Activated CD4-positive, alpha-beta T cell treated with anti-CD3 and anti-CD28 coated beads, Interleukin-2, Interleukin-4, amounts not matched to agents 100 ng/mL and 50 ng/mL, durations not matched to agents 16 hours and 8 hours (primary cell): ENCODE measurements at places on chromosomes 11 and 22.

GRCh38 chr11:12356944-12357655, 20.3 kb upstream of the PARVA start:
- DNase-seq: no peak

DNA sequence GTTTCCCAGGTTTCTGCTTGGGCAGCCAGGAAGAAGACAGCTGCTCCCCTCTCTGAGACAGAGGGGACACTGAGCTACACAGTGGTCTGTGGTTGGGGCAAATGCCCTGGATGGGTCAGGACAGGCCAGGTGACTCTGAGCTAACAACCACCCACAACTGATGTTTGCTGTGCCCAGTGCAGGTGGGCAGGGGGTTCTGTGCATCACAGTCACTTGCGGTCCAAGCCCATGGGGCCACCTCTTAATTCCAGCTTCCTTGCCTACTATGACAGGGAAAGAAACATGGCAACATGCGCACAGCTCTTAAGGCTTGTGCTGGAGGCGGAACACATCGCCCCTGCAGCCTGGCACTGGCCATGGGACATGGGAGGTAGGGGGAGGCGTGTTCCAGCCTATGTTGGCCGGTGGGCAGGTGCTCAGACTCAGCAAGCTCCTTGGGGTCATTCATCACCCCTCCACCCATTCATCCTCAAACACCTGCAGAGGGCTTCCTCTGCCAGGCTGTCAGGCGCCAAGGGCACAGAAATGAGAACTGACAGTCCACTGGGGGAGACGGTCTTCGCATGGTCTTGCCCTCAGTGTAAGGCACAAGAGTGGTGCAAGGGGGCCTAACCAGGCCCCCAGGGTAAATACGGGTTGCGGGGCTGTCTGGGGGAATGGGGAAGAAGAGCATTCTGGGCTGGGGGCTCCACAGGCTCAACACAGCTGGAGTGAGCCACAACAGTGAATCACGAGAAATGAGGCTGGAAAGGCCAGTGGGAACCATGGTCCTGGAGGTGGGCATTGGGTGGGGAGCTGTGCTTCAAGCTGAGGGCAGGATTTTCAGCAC, 55.6 kb downstream of the ARFGAP3 start:
- no peak for DNase-seq

DNA sequence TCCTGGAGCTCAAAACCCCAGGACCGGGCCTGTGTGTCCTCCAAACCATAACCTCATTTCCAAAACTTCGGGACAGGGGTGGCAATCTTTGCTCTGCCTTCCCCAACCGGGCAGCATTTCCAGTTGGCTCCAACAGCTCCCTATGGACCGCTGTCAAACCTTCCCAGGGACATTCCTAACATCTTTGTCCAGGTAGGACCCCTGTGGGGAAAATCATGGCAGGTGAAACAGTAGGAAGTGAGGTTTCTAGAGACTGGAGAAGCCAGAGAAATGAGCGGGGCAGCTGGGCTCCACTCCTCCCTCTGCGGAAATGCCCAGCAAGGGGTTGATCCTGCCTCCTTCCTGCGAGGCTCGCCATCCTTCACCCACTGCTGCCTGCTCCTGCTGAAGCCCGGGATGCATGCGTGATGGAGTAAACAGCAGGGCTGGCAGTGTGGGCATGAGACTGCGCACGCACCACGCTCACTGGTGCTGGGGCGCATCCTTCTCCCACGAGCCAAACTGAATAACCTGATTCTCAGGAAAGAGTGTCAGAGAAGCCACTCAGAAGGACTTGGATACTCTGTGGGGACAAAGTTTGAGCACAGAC, 136.4 kb downstream of the BUD13 start:
- DNase-seq: no peak

DNA sequence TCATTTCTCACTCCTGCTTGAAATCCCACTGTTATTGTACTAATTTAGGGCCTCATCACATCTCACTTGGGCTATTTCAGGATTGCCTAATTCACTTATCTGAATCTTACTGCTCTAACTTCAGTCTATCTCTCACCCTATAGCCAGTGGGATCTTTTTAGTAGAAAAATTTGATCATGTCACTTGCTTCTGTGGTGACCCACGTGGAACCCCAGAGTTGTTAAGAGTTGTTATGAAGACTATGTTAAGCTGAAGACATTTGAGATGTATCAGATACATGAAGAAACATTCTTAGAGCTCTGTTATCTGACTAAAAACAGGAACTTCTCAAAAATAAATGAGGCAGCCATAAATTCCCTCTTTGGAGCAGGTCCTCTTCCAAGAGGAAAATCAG, 1375.6 kb upstream of the TENM4 start:
- no peak for DNase-seq

DNA sequence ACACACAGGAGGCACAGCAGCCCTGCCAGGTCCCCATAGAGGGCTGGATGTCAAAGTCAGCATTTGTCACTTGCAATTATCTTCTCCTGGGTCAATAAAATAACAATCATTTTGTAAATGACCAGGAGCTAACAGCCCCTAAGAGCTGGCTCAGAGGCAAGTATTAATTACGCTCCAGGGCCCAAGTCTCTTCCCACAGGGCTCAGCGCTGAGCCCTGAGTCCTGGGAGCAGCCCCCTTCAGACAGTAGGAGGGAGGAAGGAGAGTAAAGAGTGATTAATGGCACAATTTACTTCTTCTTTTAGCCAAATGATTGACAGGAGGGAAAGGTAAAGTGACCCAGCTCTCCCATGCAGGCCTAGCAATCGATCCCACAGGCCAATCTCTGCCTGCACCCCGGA, 99.0 kb upstream of the DRD2 start:
- DNase-seq: no peak

GRCh38 chr11:11036185-11036847, 178.5 kb upstream of the ZBED5 start:
- no peak for DNase-seq

DNA sequence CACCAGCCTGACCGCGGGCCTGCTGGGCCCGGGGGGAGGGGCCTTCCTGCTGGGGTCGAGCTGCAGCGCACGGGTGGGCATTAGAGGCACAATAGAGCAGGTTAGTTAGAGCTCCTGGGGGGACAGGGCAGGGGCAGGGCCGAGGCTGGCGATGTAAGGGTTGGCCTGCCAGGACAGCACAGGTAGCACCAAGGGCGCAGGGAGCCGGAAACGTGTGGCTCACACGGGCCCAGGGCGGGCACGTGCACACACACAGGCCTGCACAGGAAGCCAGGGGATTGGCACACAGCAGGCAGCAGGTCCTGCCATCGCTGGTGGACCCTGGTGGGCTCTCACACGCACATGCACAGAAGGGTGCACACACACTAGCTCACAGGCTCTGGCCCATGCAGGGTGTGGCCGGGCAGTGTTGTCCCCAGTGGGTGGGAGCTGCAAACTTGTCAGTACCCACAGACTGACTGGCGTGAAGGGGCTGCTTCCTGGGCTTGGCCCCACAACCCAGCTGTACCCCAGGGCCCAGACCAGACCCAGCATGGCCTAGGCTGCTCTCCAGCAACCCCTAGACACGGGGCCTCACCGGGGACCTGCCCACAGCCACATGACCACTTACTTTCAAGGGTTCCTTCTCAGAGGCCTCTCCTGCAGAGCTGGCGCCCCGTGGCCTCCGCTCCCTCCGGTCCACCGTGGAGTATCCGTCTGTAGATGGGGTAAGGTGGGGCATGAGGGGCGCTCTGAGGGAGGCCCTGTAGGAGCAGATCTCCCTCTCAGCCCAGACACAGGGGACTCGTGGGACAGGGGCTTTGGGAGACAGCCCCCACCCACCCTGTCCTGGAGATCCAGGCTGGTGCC, 29.9 kb upstream of the TXNRD2 start:
- no peak for DNase-seq
